SK-N-SH treated with all-trans-retinoic acid at 6 μM for 48 hours (cell line): ENCODE measurements at places on chromosomes 13 and 19.

DNA sequence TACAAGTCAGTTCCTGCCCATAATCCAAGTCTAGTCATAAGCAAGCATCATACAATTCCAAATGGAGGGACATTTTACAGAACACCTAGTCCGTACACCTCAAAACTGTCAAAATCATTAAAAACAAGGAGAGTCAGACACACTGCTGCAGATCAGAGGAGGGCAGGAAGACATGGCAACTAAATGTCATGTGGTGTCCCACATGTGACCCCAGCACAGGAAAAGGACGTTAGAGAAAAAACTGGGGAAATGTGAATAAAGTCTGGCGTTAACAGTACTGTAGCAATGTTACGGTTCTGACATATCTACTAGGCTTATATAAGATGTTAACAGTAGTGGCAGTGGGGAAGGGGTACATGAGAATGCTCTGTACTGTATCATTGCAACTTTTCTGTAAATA, 2.3 kb downstream of the ZSCAN5A start:
- ATAC-seq, result no peak

DNA sequence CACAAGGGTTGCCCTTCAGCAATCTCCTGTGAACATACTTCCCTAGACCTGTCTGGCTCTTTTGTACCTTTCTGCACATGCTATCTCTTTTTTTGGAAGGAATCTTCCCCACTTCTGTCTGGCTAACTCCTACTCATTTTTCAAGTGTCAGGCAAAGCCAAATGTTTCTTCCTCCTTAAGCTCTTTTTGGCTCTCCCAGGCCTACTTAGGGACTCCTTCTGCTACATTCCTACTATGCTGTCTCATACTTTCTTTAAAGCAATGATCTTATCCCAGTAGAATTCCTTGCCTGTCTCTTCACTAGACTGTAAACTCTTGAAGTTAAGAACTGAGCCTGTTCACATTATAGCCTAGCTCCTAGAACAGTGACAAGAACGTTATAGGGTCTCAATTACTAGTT, 114.9 kb upstream of the WASF3 start:
- ATAC-seq, result no peak

DNA sequence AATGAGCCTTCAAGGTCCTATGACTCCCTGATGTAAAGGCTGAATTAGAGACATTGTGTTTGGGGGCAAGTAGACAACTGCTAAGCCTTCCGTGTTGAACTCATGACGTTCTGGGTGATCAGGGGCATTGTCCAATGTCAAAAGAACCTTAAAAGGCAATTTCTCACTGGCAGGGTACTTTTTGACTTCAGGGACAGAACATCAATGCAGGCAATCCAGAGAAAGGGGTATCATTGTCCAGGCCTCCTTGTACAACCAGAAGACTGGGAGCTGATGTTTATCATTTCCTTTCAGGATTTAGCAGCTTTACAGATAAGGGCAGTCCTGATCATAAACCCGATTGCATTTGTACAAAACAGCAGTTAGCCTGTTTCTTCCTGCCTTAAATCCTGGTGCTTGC, 25.0 kb upstream of the SMAD9 start:
- no peak for ATAC-seq

DNA sequence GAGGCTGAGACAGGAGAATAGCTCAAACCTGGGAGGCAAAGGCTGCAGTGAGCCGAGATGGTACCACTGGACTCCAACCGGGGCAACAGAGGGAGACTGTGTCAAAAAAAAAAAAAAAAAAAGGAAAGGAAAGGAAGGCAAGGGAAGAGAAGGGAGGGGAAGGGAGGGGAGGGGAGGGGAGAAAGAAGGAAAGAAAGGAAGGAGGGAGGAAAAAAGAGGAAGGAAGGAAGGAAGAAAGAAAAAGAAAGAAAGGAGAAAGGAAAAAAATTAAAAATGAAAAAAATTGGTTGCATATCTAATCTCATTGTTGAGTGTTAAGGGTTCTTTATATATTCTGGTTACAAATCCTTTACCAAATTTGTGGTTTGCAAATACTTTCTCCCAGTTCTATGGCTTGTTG, 45.7 kb downstream of the ACSBG2 start:
- ATAC-seq, result no peak

DNA sequence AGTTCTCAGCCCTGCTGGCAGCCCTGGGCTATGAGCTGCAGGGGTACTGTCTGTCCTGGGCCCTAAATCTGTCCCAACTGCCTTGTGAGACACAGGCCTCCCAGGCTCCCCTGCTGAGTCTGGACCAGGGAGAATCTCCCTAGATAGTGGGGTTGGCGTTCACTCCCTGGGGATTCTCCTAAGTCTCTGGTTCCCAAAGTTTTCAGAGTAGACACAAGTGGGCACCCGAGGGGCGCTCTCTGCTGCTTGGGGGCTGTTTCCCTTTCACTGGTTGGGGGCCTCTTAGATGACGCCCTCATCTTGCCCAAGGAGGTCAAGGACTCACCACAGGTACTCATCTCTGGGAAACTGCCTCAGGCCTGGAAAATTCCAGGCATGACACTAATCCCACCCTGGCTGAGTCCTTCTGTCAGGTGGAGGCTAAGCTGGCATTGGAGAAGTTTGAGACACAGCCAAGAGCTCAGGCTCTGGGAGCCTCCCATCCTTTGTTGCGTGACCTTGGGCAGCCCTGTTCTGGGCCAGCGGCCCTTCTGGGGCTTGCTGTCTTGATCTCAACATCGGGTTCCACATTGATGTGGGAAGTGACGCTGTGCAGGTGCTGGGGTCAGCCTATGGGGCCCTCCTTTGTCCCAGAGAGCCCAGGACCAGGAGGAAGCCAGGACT, 3.9 kb downstream of the RPL18A start:
- no peak for ATAC-seq

DNA sequence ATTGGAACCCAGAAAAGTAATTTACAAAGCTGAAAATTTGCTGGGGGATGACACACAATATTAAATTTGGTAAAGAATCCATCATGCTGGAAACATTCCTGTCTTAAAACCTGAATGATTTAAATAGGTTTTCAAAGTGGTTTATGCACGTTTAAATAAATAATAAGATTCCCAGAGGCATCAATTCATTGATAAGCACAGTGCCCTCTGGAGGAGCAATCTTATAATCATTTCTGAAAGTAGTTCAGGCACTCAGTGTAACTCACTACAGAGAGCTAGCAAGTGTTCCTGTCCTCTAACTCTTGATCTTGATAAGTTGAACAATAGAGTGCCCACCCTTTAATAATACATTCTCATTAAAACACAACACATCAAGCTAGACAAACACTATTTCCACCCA, 43.5 kb upstream of the SHISA2 start:
- no peak for ATAC-seq

- ATAC-seq, result no peak
Observed at GRCh38 chr13:23632741-23633140, 62.5 kb downstream of the TNFRSF19 start.

DNA sequence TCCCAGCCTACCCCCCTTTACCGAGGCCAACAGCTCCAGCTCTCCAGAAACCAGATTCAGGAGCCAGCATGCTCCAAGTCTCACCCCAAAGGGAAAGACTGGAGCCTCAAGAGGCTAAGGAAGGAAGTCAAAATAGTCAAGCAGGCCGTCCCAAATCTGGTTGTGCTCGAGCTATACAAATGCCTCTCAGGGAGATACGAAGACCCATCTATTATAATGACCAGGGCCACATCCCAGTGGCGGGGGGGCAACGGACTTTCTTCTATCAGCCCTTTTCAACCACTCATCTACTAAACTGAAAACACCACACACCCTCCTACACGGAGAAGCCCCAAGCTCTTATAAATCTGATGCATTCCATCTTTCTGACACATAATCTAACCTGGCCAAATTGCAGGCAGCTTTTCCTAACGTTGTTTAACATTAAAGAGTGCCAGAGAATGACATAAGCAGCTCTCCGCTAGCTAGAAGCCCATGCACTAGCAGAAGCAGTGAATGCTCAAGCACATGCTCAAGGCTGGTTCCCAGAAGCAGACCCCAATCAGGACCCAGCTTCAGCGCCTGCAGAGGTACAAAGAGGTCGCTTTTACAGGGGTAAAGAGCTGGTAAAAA, 104.6 kb upstream of the ZNF98 start:
- ATAC-seq, result no peak

- peak; percentile 97 for ATAC-seq
Observed at GRCh38 chr19:35124098-35125060, 8.8 kb downstream of the FXYD3 start.

GRCh38 chr13:71021825-71022422, 845.1 kb downstream of the DACH1 start:
- no peak for ATAC-seq

DNA sequence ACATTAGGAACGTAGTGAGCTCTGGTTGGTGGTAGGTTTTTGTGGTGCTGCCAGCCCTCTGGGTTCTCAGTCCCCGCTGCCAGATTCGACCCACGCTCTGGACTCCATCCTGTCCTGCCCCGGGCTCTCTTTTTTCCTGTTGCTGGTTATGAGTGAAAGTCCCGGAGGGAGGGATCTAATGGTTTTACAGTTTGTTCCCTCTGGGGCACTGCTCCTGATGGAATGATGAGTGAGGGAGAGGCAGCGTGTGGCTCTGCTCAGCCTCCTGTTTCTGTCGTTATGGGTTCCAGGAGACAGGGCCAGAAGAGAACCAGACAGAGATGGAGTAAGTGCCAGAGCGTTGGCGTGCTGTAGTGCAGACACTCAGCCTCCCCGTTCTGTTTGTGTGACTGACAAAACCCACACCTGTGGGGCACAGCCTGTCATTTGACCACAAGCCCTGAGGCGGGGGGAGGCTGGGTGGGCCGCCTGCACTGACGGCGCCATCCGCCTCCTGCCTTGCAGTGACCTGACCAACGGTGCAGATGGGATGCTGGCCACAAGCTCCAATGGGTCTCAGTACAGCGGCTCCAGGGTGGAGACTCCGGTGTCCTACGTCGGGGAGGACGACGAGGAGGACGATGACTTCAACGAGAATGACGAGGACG, 18.3 kb downstream of the ATP4B start:
- peak; percentile 56; the same call in 1 of the 3 replicates for ATAC-seq

DNA sequence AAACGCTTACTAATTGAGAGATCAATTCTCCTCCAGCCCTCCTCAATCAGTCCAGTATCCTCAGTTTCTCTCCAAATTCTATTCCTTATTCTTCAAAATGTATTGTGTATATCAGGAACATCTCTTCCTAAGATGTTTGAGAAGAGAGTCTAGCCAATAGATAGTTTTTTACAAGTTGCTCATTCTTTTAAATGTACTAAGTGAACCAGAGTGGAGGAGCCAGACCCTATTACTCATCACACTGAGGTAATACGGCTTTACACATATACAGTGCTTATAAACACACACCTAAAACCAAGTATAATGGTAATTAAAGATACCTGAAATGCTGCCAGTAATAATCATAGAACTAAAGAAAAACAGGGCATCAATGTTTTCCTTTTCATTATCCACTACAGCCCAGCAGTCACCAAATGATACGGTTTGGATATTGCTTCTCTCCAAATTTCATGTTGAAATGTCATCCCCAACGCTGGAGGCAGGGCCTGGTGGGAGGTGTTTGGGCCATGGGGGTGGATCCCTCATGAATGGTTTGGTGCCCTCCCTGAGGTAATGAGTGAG, 45.2 kb upstream of the HMGB1 start:
- no peak for ATAC-seq

- ATAC-seq, result no peak
Observed at GRCh38 chr13:26695360-26695705, 65.3 kb downstream of the GPR12 start.

DNA sequence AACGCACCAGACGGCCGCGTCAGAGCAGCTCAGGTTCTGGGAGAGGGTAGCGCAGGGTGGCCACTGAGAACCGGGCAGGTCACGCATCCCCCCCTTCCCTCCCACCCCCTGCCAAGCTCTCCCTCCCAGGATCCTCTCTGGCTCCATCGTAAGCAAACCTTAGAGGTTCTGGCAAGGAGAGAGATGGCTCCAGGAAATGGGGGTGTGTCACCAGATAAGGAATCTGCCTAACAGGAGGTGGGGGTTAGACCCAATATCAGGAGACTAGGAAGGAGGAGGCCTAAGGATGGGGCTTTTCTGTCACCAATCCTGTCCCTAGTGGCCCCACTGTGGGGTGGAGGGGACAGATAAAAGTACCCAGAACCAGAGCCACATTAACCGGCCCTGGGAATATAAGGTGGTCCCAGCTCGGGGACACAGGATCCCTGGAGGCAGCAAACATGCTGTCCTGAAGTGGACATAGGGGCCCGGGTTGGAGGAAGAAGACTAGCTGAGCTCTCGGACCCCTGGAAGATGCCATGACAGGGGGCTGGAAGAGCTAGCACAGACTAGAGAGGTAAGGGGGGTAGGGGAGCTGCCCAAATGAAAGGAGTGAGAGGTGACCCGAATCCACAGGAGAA, 1.9 kb downstream of the PPP1R12C start:
- no peak for ATAC-seq

- no peak for ATAC-seq
Observed at GRCh38 chr19:58001895-58002369, 688 bp downstream of the ZNF606 start.

GRCh38 chr13:110506859-110507566, 54.5 kb downstream of the RAB20 start:
- ATAC-seq, result no peak

- ATAC-seq, result no peak
Observed at GRCh38 chr13:33694546-33694945, 123.4 kb upstream of the RFC3 start.

- ATAC-seq, result no peak
Observed at GRCh38 chr13:50192272-50192813, 177.1 kb downstream of the KCNRG start.

- no peak; the same call in 2 of the 3 replicates for ATAC-seq
Observed at GRCh38 chr19:49058562-49058961, 1.0 kb upstream of the CGB7 start.

- no peak for ATAC-seq
Observed at GRCh38 chr13:61156753-61157152, 258.9 kb downstream of the PCDH20 start.

DNA sequence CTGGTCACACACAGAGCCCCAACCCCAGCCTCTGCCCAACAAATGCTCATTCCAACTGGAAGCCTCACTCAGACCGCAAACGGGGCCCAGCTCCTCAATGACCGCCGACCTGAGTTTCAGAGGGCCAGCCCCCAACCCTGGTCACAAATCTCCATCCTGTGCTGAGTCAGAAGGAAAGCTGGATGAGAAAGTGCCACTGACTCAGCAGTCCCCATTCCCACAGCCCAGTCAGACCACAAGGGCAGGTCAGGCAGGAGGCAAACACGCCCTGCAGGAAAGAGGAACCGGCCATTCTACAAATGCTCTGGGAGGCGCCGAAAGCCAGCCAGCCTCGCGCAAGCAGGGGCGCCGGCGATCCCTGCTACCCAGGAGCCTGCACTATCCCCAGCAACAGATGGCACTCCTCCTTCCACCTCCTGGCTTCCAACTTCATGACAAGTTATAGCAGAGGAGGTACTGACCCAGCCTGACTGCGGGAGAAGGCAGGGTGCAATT, 14.1 kb upstream of the PRKD2 start:
- peak; percentile 61 for ATAC-seq

GRCh38 chr19:42370068-42370520, 20.0 kb downstream of the CNFN start:
- no peak for ATAC-seq

GRCh38 chr19:51627491-51628138, 2.6 kb downstream of the SIGLEC5 start:
- no peak for ATAC-seq

- ATAC-seq, result no peak
Observed at GRCh38 chr19:13007292-13008045, 12.2 kb downstream of the NFIX start.

- ATAC-seq, result no peak
Observed at GRCh38 chr13:50227361-50227760, 212.1 kb downstream of the KCNRG start.

- no peak for ATAC-seq
Observed at GRCh38 chr13:102021777-102022176, 380.1 kb downstream of the FGF14 start.
